ENCODE measurements at places on chromosomes 6 and 20.

- DNase-seq: no peak
Observed at GRCh38 chr6:5866547-5867051, 140.1 kb downstream of the NRN1 start.

GRCh38 chr6:37648465-37649330 lies 49.0 kb downstream of the MDGA1 start:
- DNase-seq: no peak

DNA sequence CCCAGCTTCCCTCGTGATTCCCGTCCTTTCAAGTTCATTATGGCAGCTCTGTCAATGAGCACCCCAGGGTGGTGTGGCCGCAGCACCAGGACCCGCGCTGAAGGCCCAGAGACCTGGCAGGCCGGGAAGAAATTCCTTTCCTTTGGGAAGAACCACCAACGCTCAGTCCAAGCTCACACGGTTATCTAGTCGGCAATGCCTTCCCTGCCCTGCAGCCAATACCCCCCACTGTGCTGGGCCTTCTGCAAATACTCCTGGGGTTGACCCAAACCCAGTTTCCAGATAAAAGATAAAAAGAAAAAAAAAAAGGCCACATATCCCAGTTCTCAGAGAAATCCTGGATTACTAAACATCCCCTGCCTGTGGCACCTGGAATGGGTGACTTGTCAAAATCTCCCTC lies 28.7 kb downstream of the PXDC1 start:
- no peak for DNase-seq

GRCh38 chr6:31907158-31907813 lies 5.4 kb upstream of the ZBTB12 start:
- no peak for DNase-seq

DNA sequence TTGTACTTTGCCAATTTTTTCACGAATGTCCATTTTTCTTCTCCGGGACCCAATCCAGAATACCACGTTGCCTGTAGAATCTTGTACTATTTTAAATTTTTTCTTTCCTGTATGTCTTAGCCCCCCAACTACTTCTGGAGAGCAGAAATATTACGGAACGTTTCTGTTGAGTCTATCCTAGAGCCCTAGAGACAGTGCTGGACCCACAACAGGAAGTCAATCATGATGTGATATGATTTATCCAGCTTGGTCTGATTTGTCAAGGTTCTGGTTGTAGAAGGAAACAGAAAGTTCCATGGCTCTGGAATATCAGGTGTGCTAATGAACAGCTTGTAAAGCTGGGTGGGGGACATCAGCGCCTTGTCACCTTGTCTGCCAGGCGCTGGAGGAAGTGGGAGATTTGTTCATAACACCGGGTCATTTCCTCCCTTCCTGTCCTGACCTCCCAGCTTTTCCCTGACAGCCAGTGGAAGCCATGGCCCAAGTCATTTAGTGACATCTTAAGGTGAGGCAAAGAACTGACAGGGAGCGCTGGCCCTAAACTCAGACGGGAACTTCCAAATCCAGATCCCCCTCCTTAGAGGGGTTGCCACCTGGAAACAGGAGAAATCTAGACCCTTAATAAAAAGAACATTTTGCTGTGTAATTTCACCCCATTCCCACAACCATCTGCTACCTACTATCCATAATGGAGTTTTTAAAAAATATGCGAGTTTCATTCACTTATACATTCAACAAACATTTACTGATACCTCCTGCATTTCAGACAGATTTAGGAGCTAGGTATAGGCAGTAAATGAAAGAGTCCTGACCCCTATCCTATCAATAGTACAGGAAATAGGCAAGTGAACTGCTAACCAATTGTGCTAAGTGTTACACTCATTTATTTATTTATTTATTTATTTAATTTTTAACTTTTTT lies 130.5 kb downstream of the ZFP64 start:
- no peak for DNase-seq

GRCh38 chr20:38873050-38873581 lies 53.1 kb upstream of the FAM83D start:
- peak; percentile 87 for DNase-seq

DNA sequence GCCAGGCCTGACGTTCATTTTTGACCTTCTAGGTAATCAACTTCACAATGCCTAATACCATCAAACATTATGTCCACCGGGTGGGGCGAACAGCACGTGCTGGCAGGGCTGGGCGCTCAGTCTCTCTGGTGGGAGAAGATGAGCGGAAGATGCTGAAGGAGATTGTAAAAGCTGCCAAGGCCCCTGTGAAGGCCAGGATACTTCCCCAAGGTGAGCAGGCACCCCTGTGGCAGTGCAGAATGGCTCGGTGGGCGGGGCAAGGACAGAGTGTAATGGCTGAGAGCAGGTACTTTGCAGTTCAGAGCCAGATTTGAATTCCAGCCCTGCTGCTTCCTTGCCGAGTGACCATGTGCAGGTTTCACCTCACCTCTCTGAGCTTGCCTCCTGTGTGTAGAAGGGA lies 17.1 kb downstream of the DDX27 start:
- DNase-seq: no peak

GRCh38 chr20:14553774-14554534 lies 216.5 kb upstream of the FLRT3 start:
- no peak for DNase-seq

GRCh38 chr20:53298911-53299310 lies 294.7 kb downstream of the ZNF217 start:
- DNase-seq: no peak

- DNase-seq: no peak
Observed at GRCh38 chr6:4638641-4639040, 137.6 kb upstream of the CDYL start.

DNA sequence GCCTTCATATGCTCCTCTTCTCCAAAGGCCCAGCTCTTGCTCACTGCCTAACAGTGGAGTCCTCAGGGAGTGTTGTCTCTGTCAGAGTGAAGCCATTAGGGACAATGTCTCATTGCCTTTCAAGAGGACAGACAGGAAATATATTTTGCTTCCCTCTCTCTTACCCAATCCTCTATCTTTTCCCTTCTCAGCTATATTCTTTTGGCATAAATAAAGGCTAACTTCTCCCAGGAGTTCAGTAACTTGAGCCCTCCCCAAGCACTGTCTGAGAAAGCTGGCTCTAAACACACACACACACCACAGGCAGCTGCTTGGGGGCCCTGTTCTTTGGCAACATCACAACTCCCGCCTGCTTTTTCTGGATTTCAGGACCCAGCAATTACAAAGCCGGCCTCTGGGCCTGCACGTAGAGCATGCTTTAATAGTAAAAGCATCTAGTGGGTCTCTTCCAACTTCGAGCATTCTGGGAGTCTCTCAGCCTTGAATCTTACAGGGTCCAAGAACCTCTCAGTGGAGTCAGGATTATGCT lies 34.7 kb upstream of the LAMA4 start:
- no peak for DNase-seq

GRCh38 chr6:8014947-8015346 lies 49.2 kb downstream of the BLOC1S5 start:
- DNase-seq: no peak

- DNase-seq: no peak
Observed at GRCh38 chr20:20571068-20571780, 141.2 kb downstream of the RALGAPA2 start.

DNA sequence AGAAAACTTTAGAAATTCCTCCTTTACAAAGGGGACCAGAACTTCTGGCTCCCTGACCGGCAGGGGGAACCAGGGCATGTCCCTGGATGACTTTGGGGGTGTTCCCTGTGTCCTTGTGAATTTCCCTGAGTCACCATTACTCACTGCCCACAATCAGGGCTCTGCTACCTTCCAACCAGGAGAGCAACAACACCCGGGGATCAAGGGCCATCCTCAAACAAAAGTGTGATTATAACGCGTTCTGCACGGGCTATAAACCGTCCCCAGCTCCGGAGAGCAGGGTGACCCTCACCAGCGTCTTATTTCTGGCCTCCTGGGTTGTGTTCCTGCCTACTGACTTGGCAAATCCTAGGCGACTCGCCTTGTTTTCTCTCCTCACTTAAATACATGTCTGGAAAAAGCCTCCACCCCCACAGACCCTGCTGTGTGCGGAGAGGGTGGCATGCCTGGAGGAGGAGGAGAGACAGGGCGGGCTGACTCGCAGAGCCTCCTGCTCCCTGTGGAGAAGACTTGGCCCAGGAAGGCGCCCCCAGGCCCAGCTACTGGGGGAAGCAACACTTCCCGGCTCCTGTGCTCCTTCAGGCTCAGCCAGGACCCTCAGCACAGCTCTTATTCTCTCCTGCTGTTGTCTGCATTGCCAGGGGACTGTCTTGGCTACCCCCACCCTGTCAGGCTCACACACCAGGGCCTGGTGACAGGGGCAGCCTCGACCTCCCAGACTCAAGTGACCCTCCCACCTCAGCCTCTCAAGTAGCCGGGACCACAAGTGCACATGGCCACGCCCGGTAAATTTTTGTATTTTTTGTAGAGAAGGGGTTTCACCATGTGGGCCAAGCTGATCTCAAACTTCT lies 54.1 kb downstream of the FGD2 start:
- no peak for DNase-seq

- DNase-seq: no peak
Observed at GRCh38 chr20:44888226-44889103, 3.0 kb downstream of the YWHAB start.

DNA sequence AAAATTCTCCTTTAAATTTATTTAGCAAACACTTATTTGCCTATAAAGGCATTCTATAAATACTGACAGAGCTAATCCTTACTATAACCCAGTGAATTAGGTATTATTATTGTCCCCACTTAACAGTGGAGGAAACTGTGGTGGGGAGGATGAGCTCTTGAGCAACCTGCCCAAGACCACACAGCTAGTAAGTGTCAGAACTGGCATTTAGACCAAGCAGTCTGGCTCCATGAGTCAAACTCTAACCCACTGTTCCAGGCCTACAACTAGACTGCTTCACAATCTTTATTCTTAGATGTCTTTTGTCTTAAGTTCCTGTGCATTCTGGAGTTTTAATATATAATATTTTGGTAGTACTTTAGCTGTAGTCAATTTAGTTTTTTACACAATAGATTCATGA lies 530.8 kb downstream of the BCKDHB start:
- DNase-seq: no peak

DNA sequence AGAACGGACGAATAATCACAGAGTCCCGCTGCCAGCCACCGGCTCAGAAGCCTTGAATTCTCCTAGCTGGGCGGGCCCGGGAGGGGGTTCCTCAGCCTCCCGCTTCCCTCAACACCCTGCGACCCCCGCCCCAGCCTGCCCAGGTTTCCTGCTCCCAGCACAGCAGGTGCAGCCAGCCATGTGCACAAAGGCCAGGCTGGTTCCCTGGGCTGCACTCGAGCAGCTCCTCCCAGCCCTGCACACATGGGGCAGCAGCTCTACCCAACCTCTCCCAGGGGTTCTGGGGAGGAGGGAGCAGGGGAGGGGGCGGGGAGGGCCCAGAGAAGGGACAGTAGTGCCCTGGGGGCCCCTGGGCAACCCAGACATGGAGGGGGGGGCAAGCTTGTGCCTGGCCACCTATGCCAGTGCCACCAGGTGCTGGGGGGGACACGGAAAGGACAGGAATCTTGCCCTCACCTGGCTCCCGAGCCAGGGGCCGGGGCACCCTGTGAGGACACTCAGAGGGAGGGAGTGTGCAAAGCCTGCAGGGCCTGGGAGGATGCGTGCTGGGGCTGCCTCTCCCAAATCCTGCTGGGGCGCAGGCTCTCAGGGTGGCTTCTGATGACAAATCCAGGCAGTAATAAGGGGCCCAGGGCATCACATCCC lies 1.2 kb upstream of the NTSR1 start:
- no peak for DNase-seq

DNA sequence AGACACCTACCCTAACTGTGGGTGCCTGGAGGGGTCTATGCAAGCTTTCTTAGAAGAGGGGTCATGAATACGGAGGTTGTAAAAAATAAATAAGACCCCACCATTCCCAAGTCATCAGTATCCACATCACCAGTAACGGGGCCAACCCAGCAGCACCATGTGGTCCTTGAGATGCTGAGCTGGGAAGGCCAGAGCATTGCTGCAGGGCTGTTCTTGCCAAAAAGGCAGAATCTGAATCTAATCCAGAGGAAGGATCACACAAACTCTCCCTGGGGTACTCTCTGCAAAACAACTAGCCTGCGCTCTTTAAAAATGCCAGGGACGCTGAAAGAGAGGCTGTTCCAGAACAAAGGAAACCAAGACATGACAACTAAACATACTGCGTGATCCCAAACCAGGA lies 43.2 kb downstream of the SSR1 start:
- no peak for DNase-seq

GRCh38 chr6:124903797-124904196 lies 58.4 kb upstream of the RNF217 start:
- DNase-seq: no peak

- DNase-seq: no peak
Observed at GRCh38 chr20:50341880-50342637, 151.4 kb downstream of the CEBPB start.

DNA sequence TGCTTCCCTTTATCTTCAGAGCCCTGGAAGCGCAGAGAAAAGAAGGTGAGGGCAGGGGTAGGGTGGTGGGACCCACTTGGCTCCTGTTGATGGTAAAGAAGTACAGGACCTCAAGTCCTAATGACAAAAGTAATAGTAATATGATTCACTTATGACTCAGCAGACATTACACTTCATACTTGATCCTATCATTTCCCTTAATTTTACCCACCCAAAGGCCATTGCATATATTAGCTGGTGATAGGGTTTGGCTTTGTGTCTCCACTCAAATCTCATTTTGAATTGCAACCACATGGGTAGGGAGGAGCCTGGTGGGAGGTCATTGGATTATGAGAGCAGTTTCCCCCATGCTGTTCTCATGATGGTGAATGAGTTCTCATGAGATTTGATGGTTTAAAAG lies 880.7 kb downstream of the KIF16B start:
- DNase-seq: no peak

DNA sequence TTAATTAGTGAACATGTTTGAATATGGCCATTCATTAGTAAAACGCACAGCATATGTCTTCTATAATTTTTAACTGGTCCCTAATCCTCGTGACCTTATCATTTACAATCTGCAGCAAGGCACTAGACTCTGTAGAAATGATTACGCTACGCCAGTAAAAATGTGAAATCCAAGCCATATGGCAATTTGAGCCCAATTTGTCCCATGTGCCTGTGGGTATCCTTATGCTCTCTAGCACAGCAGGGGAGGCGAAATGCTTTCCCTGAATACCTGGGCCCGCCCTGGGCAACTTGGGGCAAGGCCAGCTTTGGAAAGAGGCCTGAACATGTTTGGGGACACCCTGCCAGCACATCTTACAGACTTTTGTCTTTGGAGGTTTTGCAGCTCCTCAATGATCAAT lies 122.7 kb upstream of the AGPAT4 start:
- no peak for DNase-seq
